WTC11 (cell line): ENCODE measurements at places on chromosomes 11 and 22. TPM values are rescaled to one million over a fixed set of nuclear protein-coding genes. Genes with fewer than 3 reads are reported as not detected.

Gene KCNE3
- total RNA-seq, result 1.9 to 3.7 TPM (median 3.5 TPM) in 3 replicates

Gene TOP3B
- total RNA-seq, result 52.5 to 68.6 TPM (median 52.7 TPM) in 3 replicates

Gene IRF7
- 11.1 to 12.0 TPM (median 11.5 TPM) in 3 replicates for total RNA-seq

Gene SMTNL1
- total RNA-seq, result 0.26 to 0.39 TPM (median 0.34 TPM) in 3 replicates

Gene EMID1
- 6.0 to 8.6 TPM (median 6.1 TPM) in 3 replicates for total RNA-seq

Gene AP5B1
- 16.5 to 17.7 TPM (median 17.2 TPM) in 3 replicates for total RNA-seq

Gene SLC22A8
- total RNA-seq, result not detected in 3 replicates

Gene MOGAT2
- total RNA-seq, result 0.09 to 0.11 TPM in 2 of 3 replicates, not detected in the other

DNA sequence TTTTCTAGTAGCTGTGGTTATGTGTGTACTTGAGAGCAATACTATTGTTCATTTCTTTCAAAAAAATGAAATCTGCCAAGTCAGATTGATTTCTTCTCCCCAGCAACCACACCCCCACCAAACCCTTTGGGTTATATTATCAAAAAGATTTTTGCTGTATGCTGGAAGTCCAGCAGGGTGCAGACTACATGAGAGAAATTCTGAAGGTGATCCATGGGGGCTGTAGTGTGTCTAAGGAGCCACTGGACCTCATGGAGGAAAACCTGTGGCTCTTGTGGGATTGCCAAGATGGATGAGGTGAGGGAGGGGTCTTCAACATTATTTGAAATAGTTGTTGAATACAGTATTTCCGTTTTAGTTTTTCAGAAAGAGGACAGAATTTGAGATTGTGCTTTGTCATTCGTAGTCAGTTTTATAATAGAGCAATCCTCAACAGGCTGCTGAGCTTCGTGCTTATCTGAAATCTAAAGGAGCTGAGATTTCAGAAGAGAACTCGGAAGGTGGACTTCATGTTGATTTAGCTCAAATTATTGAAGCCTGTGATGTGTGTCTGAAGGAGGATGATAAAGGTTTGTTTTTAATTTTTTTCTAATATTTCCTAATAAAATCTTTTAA, 3.1 kb downstream of the EIF3M start:
- H3K27me3 ChIP-seq, result no peaks in the 10 kb centered on the region
- H3K27ac ChIP-seq, result 0 out of 2 replicates have a peak overlapping the region, but pooled peaks have one; percentile 36
- H3K4me1 ChIP-seq, result peaks cover 25% of the 10 kb centered on the region
- peaks cover 28% of the 10 kb centered on the region for H3K36me3 ChIP-seq

DNA sequence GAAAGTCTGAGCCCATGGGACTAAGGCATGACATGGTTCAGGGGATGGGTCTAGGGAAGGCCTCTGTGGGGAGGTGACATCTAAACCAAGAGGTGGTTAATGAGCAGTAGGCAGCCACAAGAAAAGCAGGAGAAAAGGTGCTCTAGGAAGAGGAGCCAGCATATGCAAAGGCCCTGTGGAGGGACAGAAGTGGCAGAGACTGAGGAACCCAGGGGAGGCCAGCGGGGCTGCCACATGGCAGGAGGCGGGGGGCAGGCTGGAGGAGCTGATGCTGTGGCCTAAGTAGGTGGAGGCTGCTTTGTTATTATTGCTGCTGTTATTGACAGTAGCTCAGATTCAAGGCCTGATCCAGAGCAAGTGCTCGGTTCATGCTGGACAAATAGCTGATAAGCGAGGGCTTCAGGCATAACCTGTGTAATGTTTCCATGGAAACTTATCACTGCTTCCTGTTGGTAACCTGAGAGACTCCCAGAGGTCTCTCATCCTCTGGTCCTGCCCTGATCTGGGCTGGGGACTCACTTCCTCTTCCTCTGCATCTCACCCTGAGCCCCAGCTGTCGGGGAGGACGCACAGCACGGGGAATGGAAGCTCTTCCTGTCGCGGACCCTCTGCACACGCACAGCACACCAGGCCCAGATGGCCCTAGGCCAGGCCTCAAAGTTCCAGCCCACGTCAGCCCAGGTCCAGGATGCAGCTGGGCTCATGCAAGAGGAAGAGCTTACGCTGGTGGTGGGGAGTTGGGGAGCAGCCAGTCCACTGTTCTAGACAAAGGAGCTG, 75.2 kb upstream of the TP53I11 start:
- DNase-seq, result no peak
- H3K36me3 ChIP-seq, result no peaks in the 10 kb centered on the region
- H3K4me3 ChIP-seq, result no peak overlapping the region
- no peak overlapping the region for H3K27ac ChIP-seq
- no peaks in the 10 kb centered on the region; the same call in 1 of the 2 replicates for H3K27me3 ChIP-seq
- peaks cover 16% of the 10 kb centered on the region for H3K4me1 ChIP-seq

GRCh38 chr11:112652786-112653390, 308.3 kb upstream of the NCAM1 start:
- DNase-seq, result no peak
- peaks cover 3% of the 10 kb centered on the region; the same call in 1 of the 2 replicates for H3K27me3 ChIP-seq
- no peaks in the 10 kb centered on the region for H3K36me3 ChIP-seq
- no peak overlapping the region for H3K4me3 ChIP-seq

GRCh38 chr11:92628401-92629292, 340.8 kb upstream of the MTNR1B start:
- H3K4me3 ChIP-seq, result no peak overlapping the region
- H3K4me1 ChIP-seq, result peaks cover 18% of the 10 kb centered on the region

GRCh38 chr11:119941636-119942411, 196.1 kb downstream of the TRIM29 start:
- no peaks in the 10 kb centered on the region for H3K36me3 ChIP-seq
- H3K4me1 ChIP-seq, result peaks cover 35% of the 10 kb centered on the region
- no peak overlapping the region for H3K27ac ChIP-seq
- DNase-seq, result peak; percentile 52

DNA sequence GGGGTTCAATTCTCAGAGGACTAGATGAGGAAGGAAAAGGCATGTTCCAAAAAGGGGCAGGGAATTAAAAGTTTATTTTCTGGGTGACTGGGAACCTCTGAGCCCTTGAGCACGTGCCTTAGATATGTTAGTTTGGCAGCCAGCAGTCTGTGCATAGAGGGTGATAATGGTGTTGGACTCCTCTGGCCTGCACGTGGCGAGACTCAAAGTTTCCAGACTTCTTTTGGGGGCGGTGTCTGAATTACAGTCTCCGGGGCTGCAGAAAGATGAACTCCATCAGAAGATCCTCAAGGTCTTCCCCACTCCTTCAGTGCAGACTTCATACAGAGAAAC, 861 bp upstream of the ZNRF3 start:
- H3K36me3 ChIP-seq, result no peaks in the 10 kb centered on the region
- DNase-seq, result no peak
- peaks cover 41% of the 10 kb centered on the region for H3K4me1 ChIP-seq
- H3K4me3 ChIP-seq, result peak overlapping the region; percentile 82

- H3K4me1 ChIP-seq, result no peaks in the 10 kb centered on the region
- no peak overlapping the region for H3K27ac ChIP-seq
- H3K36me3 ChIP-seq, result peaks cover 3% of the 10 kb centered on the region; the same call in 1 of the 2 replicates
- no peak overlapping the region for H3K4me3 ChIP-seq
These were observed 7.4 kb upstream of the PMM1 start for GRCh38 chr22:41596776-41597634.

- no peaks in the 10 kb centered on the region for H3K36me3 ChIP-seq
- DNase-seq, result no peak
- peaks cover 79% of the 10 kb centered on the region for H3K27me3 ChIP-seq
- H3K4me3 ChIP-seq, result no peak overlapping the region
- H3K27ac ChIP-seq, result no peak overlapping the region
These were observed 2.4 kb upstream of the ZBTB16 start for GRCh38 chr11:114057147-114057546.

GRCh38 chr11:124872280-124872679, 7.0 kb downstream of the ROBO3 start:
- no peak for DNase-seq
- H3K36me3 ChIP-seq, result no peaks in the 10 kb centered on the region
- H3K4me1 ChIP-seq, result peaks cover 21% of the 10 kb centered on the region
- H3K27ac ChIP-seq, result no peak overlapping the region
- H3K27me3 ChIP-seq, result peaks cover 89% of the 10 kb centered on the region

- no peak for DNase-seq
- no peak overlapping the region for H3K4me3 ChIP-seq
- no peak overlapping the region for H3K27ac ChIP-seq
These were observed 35.2 kb downstream of the IGLL1 start for GRCh38 chr22:23544852-23545251.

GRCh38 chr11:76397383-76397782, 16.3 kb downstream of the GVQW3 start:
- H3K4me1 ChIP-seq, result no peaks in the 10 kb centered on the region
- no peak for DNase-seq
- H3K27ac ChIP-seq, result no peak overlapping the region

DNA sequence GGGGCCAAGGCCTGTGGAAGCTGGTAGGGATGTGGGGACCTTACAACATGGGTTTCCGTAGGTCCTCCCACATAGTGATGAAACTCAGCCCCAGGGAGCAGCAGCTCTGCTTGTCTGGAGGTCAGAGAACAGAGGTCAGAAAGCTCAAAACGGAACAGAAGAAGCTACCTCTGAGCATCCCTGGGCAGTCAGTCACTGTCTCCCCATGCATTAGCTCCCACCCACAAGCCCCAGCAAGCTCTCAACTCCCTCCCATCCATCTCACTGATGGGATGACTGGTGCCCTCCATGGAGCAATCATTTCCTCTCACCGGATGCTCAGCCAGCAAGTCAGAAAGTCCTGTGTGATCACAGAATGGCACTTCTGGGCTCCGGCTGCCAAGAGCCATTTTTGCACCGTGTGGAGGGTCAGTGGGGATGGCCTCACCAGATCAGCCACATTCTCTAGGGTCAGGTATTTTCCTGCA, 1.9 kb downstream of the TPP1 start:
- no peak overlapping the region for H3K4me3 ChIP-seq
- H3K27ac ChIP-seq, result no peak overlapping the region
- H3K36me3 ChIP-seq, result no peaks in the 10 kb centered on the region
- no peaks in the 10 kb centered on the region for H3K27me3 ChIP-seq
- H3K4me1 ChIP-seq, result no peaks in the 10 kb centered on the region
- no peak for DNase-seq

GRCh38 chr11:67117672-67118180, 1.3 kb upstream of the KDM2A start:
- peak overlapping the region; percentile 63; the same call in 1 of the 2 replicates for H3K27ac ChIP-seq
- peak overlapping the region; percentile 70 for H3K4me3 ChIP-seq
- H3K4me1 ChIP-seq, result peaks cover 40% of the 10 kb centered on the region
- peaks cover 14% of the 10 kb centered on the region for H3K36me3 ChIP-seq

GRCh38 chr11:8083871-8084281, 2.9 kb downstream of the TUB start:
- H3K4me1 ChIP-seq, result peaks cover 61% of the 10 kb centered on the region
- H3K27ac ChIP-seq, result no peak overlapping the region
- DNase-seq, result no peak
- no peak overlapping the region for H3K4me3 ChIP-seq
- peaks cover 28% of the 10 kb centered on the region for H3K27me3 ChIP-seq
- H3K36me3 ChIP-seq, result no peaks in the 10 kb centered on the region

DNA sequence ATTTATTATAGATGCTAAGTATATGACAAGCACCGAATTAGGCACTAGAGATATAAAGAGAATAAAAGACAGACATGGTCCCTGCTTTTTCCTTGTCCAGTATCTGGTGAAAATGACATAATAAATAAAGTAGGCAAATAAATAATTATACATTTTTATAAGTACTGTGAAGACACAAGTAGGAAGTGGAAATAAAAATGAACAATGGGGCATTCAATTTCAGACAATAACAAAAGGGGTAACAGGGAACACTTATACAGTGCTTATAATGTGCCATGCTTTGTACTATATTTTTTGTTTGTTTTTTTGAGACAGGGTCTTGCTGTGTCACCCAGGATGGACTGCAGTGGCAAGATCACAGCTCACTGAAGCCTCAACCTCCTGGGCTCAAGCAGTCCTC, 4.3 kb downstream of the KBTBD3 start:
- H3K27ac ChIP-seq, result no peak overlapping the region
- H3K36me3 ChIP-seq, result no peaks in the 10 kb centered on the region
- no peak overlapping the region for H3K4me3 ChIP-seq
- H3K27me3 ChIP-seq, result no peaks in the 10 kb centered on the region

GRCh38 chr11:118212781-118213191, 12.0 kb downstream of the JAML start:
- no peaks in the 10 kb centered on the region for H3K36me3 ChIP-seq
- no peak overlapping the region for H3K4me3 ChIP-seq
- peaks cover 48% of the 10 kb centered on the region for H3K4me1 ChIP-seq
- peaks cover 15% of the 10 kb centered on the region for H3K27me3 ChIP-seq
